ENCODE measurements at places on chromosomes 2 and 18. TPM values are rescaled to one million over a fixed set of nuclear protein-coding genes. Genes with fewer than 3 reads are reported as not detected.

CNTNAP5 gene
- total RNA-seq = 0.07 TPM

MRO gene
- not detected for total RNA-seq

DNA sequence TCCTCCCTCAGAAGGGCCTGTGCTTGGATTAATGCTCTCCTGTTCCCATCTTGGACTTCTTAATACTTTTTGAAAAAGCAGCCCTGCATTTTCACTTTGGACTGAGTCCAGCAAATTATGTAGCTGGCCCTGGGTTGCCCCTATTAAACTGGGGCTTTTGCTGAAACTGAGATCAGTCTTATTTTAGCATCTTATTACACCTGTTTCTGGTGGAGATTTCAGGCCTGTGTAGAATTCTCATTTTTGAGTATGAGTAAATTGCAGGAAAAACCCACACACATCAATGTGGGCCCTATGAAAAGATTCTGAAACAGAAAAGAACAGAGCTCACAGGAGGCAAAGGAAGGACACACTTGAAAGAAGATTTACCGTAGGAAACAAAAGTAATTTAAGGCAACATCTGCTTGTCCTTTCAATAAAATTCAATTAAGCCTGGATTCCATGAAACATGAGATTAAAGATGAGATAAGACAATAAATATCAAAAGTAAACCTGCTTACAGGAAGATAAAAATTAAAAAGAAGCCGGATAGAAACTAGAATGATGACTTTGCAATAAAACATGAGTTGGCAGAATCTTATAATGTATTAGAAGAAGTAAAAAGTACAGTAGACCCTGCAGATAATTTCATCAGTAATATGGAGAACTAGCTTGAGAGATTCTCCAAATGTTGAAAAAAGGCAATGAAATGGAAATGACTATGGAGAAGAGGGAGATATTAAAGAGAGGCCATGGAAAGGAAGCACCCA lies 90.7 kb upstream of the GCFC2 start:
- no peaks in the 10 kb centered on the region for H3K36me3 ChIP-seq
- no peak overlapping the region for H3K4me3 ChIP-seq
- H3K27ac ChIP-seq = no peak overlapping the region
- H3K4me1 ChIP-seq = no peaks in the 10 kb centered on the region

DNA sequence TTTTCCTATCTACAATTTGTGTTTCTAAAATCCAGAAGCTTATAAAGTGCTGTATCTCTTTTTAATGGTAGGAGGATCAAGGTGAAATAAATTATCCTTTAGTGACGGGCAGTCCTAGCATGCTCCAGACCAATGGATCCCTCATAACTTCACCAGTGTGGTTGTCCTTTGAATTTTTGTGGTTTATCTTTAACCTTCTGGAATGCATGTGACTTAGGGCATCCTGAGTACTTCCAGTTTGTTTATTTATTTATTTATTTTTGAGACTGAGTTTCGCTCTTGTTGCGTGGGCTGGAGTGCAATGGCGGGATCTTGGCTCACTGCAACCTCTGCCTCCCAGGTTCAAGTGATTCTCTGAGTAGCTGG lies 40.4 kb downstream of the NUP35 start:
- H3K27me3 ChIP-seq = no peaks in the 10 kb centered on the region
- H3K36me3 ChIP-seq = no peaks in the 10 kb centered on the region
- no peaks in the 10 kb centered on the region for H3K4me1 ChIP-seq
- H3K4me3 ChIP-seq = no peak overlapping the region
- no peak for DNase-seq

DNA sequence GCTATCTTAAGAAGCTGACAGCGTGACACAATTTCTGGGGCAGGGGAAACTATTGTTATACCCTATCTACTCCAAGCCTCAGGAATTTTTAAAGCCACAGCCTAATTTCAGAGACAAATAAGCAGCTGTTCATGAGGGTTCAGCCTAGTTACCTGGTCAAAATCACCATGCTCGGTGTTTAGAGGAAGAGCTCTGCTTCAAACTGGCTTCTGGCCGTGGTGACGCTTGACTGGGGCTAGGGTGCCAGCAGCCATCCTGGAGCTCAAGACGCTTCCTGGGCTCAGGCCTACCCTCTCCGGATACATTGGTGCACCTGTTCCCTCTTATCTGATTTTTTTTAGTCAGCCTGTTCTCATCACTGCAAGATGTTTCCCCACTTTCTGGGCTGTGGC lies 41.7 kb downstream of the FRZB start:
- peaks cover 36% of the 10 kb centered on the region for H3K4me1 ChIP-seq
- H3K4me3 ChIP-seq = no peak overlapping the region
- no peak for DNase-seq
- no peak overlapping the region for H3K27ac ChIP-seq
- H3K36me3 ChIP-seq = no peaks in the 10 kb centered on the region
- no peaks in the 10 kb centered on the region for H3K27me3 ChIP-seq

GRCh38 chr2:203535078-203535783 lies at the start of gene RAPH1:
Gene RAPH1 (minus strand): TSS chr2:203535301. CDS start chr2:203495353, 39,948 bp downstream.
- peak within 1 kb of the TSS; percentile 84 for H3K4me3 ChIP-seq
- H3K36me3 ChIP-seq = no peaks in the 10 kb centered on the region
- H3K27ac ChIP-seq = peak within 1 kb of the TSS; percentile 36

DNA sequence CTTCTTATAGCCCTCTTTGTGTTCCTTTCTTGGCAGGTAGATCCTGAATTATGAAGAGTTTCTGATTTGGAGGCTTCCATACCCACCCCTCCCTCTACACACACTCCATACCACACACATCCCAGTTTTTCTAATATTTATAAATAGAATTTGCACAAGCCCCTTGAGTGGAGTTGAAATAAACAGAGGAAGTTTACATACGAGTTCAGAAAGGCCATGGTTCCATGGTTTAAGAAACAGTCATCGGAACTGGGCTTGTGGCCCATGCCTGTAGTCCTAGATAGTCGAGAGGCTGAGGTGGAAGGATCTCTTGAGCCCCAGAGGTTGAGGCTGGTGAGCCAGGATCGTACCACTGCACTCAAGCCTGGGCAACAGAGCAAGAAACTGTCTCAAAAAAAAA lies 62.7 kb upstream of the TANC1 start:
- H3K27ac ChIP-seq = no peak overlapping the region
- no peaks in the 10 kb centered on the region for H3K4me1 ChIP-seq
- no peaks in the 10 kb centered on the region for H3K36me3 ChIP-seq

GRCh38 chr2:9252002-9252357 lies 45.4 kb downstream of the ASAP2 start:
- peak overlapping the region; percentile 10 for H3K27ac ChIP-seq
- no peaks in the 10 kb centered on the region for H3K36me3 ChIP-seq
- H3K27me3 ChIP-seq = no peaks in the 10 kb centered on the region
- no peak overlapping the region for H3K4me3 ChIP-seq
- DNase-seq = peak; percentile 33

DNA sequence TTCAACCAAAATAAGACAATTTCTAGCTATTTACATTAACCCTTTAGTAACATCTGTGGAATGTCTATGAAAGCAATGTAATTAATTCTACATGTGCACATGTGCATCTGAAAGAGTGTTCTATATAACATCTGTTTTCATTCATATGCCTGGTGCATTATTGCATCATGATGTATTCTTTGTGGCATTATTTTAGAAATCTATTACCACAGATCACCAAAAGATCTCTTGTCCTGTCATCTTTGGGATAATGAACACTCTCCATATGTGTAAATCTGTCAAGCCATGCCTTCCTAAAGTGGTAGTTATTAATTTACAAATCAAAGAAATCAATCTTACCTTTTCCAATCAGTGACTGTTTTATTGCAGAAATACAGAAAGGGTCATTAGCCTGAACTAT lies 86.9 kb downstream of the TRIB2 start:
- H3K4me1 ChIP-seq = no peaks in the 10 kb centered on the region
- H3K27me3 ChIP-seq = no peaks in the 10 kb centered on the region
- no peak overlapping the region for H3K27ac ChIP-seq
- DNase-seq = no peak
- no peak overlapping the region for H3K4me3 ChIP-seq

NYAP2 gene
- total RNA-seq = 0.11 TPM

DNA sequence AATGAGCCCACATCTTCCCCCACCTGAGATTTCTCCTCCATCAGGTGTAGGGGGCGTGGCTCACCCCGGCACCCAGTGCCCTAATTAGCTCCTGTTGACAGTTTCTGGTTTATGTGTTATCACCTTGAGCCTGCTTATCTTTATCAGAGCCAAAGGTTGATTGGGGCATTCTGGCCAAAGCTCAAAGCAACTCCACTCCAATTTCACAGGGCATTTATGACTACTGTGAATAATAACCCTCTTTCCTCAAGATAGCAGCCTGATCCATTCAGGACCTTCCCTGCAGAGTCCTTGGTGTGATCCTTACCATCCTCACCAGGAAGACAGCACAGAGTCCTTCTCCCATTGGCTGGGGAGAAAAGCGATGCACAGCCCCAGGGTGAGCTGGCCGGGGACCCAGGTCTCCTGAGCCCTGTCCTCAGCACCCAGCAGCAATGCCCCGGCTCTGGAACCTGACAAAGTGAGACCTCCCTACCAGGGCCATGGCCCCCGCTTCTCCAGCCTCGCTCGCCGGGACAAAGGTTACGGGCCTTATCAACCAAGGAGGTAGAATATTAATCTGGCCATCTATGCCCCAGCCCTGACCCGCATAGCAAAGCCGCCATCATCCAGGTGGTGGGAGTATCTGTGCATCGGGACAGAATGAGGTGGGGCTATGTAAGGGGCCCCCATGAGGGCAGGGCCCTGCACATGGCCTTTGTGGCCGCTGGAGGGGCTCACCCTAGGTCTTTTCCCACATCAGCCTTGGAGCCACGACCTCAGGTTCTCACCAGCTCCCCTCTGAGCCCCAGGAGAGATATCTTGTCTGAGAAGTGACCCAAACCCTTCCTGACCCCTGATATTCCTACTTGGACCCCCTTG lies 64.5 kb downstream of the ZFP36L2 start:
- H3K36me3 ChIP-seq = no peaks in the 10 kb centered on the region
- no peaks in the 10 kb centered on the region for H3K27me3 ChIP-seq
- H3K4me3 ChIP-seq = peak overlapping the region; percentile 19
- peaks cover 79% of the 10 kb centered on the region for H3K4me1 ChIP-seq

FBXO11 gene
- total RNA-seq = 57.2 TPM

GRCh38 chr2:112864072-112864471 lies 27.5 kb upstream of the IL1B start:
- no peaks in the 10 kb centered on the region for H3K36me3 ChIP-seq
- H3K4me3 ChIP-seq = no peak overlapping the region
- no peak overlapping the region for H3K27ac ChIP-seq
- H3K27me3 ChIP-seq = no peaks in the 10 kb centered on the region
- H3K4me1 ChIP-seq = no peaks in the 10 kb centered on the region

DNA sequence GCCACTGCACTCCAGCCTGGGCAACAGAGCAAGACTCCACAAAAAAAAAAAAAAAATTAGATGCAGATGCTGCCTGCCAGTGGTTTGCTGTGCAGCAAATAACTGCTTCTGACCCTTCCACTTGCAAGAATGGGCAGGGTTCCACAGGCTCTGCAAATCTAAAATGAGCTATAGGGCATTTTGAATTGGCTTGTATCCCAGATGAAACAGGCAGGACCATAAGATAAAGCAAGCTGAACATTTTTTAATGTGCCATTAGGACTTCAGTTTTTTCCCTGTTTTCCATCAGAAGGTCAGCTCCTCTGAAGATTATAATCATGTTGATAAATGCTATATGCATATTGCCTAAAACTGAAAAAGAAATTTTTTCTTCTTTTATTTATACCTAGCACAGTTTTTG lies 15.7 kb upstream of the FZD7 start:
- H3K36me3 ChIP-seq = no peaks in the 10 kb centered on the region
- no peaks in the 10 kb centered on the region for H3K4me1 ChIP-seq
- H3K27ac ChIP-seq = no peak overlapping the region
- H3K27me3 ChIP-seq = no peaks in the 10 kb centered on the region
- DNase-seq = no peak

DNA sequence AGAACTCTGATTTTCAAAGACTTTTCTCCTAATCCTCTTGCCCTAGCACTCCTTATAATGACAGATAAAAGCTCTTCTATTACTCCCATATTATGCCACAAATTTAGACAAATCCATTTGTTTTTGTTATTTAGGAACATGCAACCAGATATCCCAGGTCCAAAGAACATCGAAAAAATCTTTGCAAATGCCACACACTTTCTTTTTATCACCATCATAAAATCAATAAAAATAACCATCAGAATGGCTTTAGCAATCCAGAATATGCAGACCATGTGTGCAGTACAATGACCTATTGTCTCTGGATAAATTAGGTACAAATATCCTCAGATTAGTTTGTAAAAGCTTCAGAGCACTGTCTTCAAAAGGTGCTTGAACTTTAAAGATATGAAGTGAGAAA lies 376.2 kb upstream of the TCF4 start:
- H3K4me1 ChIP-seq = no peaks in the 10 kb centered on the region
- no peak overlapping the region for H3K27ac ChIP-seq
- no peak for DNase-seq

DNA sequence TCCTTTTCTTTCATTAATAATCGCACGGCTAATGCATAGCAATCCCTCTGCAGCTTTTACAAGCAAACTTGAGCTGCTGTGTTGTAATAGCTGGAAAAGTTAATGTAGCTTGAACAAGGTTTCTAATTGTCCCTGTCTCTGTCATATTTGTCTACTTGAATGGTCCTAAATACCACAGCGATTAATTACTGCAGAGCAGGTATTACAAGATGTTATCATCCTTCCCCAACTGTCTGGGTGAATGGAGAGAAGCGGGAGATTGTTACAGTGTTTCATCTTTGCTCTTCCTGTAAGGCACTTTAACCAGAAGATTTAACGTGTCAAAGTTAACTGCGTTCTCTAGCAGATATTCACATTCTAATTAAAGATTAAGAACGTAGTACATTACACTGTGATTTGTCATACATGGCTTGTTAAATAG lies 422.2 kb upstream of the POU3F3 start:
- no peak overlapping the region for H3K27ac ChIP-seq
- H3K4me3 ChIP-seq = no peak overlapping the region
- H3K4me1 ChIP-seq = no peaks in the 10 kb centered on the region

- no peak overlapping the region for H3K4me3 ChIP-seq
- no peak for DNase-seq
- H3K4me1 ChIP-seq = peaks cover 20% of the 10 kb centered on the region
- H3K27ac ChIP-seq = no peak overlapping the region
- H3K27me3 ChIP-seq = no peaks in the 10 kb centered on the region
Observed at GRCh38 chr2:15728245-15728938, 136.7 kb downstream of the DDX1 start.
